ENCODE measurements at places on chromosomes 7 and 10.

DNA sequence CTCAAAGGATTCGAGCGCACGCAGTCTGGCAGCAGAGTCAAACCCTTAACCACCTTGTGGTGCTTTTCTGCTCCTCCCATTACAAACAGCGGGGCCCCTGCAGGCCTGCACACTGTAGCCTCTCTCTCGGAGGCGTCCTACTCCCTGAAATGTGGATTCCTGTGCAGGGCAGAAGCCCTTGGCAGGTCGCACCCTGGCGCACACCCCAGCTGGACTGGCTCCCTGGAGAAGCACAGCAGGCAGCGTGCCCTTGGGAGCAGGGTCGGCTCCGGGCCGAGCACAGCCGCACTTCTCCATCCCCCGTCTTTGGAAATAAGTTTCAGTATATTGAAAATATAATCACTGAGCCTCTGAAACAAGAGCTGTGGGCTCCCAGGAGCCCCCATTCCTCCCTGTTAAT, 144.1 kb downstream of the C10orf105 start:
- DNase-seq: no peak

GRCh38 chr10:72490951-72491350, 134.9 kb downstream of the MICU1 start:
- DNase-seq: no peak

DNA sequence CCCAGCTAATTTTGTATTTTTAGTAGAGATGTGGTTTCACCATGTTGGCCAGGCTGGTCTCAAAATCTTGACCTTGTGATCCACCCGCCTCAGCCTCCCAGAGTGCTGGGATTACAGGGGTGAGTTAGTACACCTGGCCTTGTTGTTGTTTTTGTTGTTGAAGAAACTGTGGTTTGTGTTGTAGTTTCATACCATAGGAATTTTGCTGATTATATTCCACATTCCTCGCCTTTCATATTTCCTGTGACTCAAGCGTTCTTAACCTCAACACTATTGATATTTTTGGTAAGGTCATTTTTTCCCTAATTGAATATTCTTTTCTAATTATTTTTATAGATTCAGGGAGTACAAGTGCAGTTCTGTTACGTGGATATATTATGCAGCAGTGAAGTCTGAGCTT, 16.7 kb downstream of the LIPF start:
- DNase-seq: no peak

- DNase-seq: no peak
These were observed 516.4 kb downstream of the RPS24 start for GRCh38 chr10:78550090-78550489.

DNA sequence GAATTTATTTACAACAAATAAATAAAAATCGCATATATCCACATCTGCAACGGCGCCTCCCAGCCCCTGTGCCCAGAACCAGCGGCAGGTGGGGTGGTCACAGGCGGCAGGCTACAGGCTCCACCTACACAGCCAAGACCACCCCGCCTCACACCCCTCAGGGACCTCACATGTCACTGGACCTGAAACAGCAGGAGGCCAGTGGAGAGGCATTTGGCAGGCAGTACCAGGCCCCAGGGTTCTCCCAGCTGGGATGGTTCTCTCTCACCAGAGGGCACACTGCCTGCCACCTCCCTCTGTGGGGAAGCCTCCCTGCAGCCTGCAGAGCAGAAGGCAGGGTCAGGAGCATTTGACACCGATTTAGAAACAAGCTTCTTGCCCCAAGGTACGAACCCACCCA, 81.5 kb downstream of the MAD1L1 start:
- DNase-seq: no peak

DNA sequence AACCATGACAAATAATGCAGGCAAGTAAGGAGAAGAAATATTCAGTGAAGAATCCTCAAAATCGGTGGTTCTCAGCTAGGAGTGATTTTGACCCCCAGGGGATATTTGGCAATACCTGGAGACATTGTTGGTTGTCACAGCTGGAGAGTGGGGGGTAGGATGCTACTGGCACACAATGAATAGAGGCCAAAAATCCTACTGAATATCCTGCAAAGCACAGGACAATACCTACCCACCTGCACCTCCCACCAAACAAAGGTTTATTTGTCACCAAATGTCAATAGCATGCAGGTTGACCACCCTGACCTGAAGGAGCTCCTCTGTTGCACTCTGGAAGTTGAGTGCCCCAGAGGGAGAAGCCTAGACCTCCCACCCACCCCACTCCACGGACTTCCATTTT, 1028.6 kb downstream of the CNTNAP2 start:
- no peak for DNase-seq

DNA sequence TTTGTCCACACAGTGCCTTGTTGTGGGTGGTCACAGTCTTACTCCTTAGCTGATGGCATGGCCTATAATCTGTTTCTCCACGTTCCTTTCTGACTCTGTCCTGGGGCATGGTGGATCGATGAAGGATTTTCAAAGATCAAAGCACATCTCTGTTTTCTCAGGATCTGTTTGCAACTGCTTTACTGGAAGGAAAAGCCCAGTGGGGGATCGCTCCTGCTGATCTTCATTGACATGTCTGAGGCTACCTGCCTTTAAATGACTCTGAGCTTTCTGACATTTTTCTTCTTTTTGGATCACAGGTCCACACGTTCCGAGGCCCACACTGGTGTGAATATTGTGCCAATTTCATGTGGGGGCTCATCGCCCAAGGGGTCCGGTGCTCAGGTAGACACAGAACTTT, 68.0 kb upstream of the PRR15 start:
- no peak for DNase-seq

DNA sequence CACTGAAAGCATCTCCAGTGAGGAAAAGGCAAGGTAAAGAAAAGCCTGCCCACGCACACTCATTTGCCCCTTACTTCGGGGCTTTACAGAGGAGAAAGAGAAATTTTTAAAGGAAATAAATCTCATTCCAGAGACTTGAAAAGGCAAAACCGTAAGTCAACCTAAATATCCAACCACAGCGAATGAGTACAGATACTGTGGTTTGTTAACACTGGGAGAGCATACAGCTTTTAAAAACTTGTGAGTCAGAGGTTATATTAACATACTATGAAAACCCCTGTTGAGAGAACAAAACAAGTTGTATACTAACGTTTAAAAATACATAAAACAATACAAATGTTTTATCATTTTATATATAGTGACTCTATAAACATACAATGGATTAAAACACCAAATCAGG, 28.6 kb upstream of the ST7 start:
- DNase-seq: no peak

DNA sequence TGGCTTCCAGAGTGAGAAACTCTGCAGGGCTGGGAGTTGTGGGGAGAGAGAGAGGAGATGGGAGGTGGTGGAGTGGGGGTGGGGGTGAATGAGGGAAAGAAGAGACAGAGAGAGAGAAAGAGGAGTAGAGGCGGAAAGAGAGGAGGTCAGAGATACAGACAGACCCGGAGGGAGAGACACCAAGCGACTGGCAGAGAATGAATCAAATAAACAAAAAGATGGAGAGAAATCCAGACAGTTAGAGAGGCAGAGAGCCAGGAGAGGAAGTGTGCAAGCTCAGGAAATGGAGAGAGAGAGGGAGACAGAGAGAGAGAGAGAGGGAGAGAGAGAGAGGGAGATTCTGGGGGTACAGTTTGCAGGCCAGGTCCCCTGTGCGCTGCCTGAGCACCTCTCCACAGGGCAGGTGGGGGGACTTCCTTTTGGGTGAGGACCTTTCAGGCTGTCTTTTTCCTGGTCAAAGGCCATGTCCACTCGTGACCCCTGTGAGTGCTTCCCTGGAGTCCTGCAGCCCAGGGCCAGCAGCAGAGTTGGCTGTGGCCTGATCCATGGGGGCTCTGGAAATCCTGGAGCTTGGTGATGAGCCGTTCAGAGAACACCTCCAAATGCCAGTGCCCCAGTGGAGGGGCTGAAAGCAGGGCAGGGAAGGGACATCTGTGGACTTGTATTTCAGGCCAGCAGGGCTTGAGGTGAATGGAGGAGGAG, 25.0 kb upstream of the PCBD1 start:
- no peak for DNase-seq

DNA sequence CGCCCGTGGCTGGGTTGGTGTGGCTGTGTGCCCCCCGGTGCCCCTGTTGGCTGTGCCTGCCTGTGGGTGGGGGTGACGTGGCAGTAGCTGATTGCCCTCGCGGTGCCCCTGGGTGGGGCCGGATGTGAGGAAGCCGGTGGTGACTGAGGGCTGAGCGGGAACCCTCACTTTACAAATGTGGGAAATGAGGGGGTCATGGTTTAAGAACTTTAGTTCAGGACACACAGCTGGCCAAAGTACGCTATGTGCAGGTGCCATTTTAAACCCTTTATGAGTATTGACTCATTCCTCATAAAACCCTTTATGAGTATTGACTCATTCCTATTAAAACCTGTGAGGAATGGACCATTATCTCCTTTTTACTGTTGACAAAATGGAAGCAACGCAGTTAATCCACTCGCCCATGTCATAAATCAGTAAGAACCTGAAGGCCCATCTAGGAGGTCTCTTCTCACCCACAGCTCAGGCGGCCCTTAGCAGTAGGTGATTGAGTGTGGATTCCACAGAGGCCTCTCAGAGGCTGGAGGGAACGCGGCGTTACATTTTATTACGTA, 290.1 kb upstream of the COBL start:
- no peak for DNase-seq

- DNase-seq: no peak
These were observed 846.5 kb downstream of the TYW1 start for GRCh38 chr7:67843001-67843565.

GRCh38 chr7:118794419-118794818, 569.9 kb downstream of the ANKRD7 start:
- no peak for DNase-seq

DNA sequence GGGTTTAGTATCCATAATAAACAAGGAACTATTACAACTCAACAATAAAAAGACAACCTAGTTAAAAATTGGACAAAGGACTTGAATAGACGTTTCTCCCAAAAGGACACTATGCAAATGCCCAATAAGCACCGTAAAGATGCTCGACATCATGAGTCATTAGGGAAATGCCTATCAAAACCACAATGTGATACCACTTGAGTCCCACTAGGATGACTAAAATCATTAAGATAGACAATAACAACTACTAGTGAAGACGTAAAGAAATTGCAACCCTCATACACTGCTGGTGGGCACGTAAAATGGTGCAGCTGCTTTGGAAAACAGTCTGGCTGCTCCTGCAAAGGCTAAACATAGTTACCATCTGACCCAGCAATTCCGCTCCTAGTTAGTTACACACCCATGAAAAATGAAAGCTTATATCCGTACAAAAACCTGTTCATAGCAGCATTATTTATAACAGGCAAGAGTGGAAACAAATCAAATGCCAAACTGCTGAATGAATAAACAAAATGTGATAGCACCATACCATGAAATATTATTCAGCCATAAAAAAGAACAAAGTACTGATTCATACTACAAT, 17.3 kb downstream of the CCDC3 start:
- no peak for DNase-seq

- no peak for DNase-seq
These were observed 385.6 kb upstream of the NPVF start for GRCh38 chr7:25613912-25614311.

DNA sequence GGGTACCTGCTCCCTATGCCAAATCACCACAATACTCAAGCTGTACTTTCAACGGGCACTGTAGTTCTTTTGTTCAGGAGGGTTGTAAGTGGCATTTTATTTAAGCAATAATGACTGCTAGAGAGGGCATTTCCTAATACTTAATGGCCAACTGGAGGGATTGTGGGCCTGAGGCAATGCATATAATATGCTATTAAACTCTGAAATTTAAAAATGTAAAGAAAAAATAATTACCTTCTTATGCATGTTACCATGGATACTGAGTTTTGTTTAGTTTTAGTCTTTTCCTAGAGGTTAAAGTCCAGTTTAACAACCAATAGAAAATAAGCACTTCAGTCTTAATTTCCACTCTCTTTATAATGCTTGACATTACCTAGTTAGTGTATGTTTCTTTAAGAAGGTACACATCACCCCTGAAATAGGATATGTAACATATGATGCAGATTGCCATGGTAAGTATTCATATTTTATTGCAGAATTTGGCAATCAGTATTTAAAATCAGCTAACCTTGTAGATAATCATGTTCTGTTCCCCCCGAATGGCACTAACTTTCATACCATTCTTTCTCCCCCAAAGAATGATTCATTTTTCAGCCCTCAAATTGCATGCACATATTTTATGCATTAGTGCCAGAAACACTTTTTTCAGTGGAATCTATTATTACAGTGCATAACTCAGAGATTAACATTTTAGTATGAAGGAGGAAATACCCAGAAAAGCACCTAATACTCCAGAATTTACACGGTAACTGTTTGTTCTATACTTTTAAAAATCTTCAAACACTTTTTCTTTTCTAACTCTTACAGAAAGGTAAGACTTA, 90.3 kb upstream of the ZNF438 start:
- no peak for DNase-seq
